MCF 10A (cell line): ENCODE measurements at places on chromosomes 2 and 18. TPM values are rescaled to one million over a fixed set of nuclear protein-coding genes. Genes with fewer than 3 reads are reported as not detected.

DNA sequence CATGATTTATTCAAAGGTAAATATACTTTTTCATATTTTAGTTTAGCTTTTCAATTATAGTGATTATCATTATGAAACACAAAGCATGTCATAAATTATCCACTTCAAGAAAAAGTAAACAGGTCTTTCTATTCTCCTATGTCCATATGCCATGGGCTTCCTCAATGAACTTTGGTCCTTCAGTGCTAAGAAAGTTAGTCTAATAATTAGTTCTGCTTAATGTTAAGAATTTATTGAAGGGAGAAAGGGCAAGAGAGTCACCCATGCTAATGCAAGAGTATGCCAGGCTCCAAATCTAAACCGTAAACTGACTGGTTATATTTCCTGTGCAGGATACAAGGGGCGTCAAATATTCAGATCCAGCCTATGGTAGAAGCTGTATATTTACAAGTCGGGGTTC is 96.2 kb downstream of the GORASP2 start:
- DNase-seq, result no peak

Gene UBE2F
- 116 and 125 TPM in 2 replicates for total RNA-seq

Gene PLCD4
- 0.40 and 0.86 TPM in 2 replicates for total RNA-seq

Gene CCBE1
- 23.8 and 28.9 TPM in 2 replicates for total RNA-seq

Gene CIB4
- not detected in 2 replicates for total RNA-seq

Gene IL37
- total RNA-seq, result not detected in 2 replicates

DNA sequence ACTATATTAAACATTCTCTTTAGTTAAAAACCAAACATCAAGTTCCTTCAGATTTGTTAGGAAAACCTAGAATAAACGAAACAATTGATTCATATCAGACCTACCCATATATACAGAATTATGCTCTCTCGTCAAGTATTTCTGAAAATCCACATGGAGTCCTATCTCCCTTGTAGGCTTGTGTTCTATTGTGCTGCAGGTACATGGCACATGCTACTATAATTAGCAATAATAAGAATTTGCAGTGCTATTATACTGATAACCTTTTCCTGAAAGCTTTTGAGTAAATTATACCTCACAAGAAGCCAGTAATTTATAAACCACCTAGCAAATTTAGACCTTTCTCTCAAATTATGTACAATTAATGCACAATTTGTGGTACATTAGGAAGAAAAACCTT is 158.6 kb upstream of the STK17B start:
- no peak for DNase-seq

Gene IL36A
- not detected in 2 replicates for total RNA-seq

DNA sequence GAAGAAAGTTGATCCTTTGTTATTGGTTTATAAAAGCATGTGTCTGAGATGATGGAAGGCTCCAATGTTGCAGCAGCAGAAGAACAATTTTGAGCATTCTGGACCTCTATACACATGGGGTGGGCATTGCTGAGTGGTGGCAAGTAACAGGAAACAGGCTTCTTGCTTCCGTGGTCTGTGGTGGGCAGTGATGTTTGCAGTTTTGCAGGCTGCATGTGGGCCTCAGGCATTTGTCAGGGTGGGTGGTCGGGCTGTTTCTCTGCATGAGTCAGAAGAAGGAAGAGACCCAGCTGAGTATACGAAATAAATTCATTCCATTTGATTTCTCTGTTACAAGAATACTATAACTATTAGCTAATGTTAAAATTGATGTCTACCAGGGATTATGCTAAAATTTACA is 239.5 kb upstream of the COL3A1 start:
- no peak for DNase-seq

DNA sequence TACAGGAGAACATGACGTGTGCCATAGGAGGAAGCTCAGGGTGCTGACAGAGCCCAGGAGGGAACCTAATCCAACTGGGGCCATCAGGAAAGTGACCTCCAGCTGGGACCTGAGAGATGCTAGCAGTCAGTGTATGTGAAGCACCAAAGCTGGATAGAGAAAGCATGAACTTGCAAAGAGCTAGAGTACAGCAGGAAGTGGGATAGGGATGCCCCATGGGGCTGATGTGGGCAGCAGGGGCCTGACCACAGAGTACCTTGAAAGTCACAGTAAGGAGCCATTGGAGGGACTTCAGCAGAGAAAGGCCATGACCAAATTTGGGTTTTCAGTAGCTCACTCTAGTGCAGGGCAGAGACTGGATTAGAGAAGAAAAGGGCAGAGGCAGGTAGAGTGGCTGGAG is 91.6 kb upstream of the TTC39C start:
- no peak for DNase-seq

- DNase-seq, result peak; percentile 63
Measured at GRCh38 chr18:8696749-8697211, 8.6 kb upstream of the MTCL1 start.

GRCh38 chr18:11906926-11907874 is 917 bp downstream of the MPPE1 start:
- DNase-seq, result no peak

DNA sequence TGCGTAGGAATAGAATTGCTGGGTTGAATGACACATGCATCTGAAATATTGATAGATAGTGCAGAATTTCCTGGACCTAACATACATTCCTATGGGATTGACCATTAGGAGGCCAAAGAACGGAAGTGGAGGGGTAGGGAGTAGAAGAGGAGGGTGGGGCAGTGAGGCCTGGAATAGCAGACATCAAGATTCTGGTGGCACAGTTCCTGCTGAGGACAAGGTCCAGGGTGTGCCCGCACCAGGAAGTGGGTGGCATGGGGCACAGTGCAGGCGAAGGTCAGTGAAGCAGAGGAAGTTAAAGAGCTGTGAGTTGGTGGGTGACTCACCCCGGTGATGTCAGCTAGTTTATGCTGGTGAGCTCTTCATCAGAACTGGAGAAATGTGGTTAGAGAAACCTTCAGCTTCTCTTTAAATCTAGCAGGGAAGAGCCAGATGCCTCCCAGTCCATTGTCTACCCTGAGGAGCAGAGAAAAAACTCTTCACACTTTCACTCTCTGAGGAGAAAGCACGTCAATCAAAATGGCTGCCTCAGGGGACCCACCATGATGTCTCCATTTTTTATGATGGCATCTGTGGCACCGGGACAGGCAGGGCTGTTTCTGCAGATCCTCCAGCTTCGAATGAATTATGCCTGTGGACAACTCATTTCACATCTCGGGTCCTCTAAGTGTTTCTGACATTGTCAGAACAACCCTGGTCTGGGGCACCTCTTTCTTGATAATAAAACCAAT is 55.9 kb upstream of the CTLA4 start:
- DNase-seq, result peak; percentile 85

GRCh38 chr2:197304556-197305011 is 6.0 kb downstream of the ANKRD44 start:
- DNase-seq, result no peak

Gene DUSP19
- total RNA-seq, result 0.84 and 1.0 TPM in 2 replicates

GRCh38 chr2:152544638-152545037 is 172.6 kb downstream of the PRPF40A start:
- DNase-seq, result no peak

Gene CYP26B1
- total RNA-seq, result 14.1 and 16.9 TPM in 2 replicates

GRCh38 chr2:43341959-43342757 is 115.8 kb upstream of the ZFP36L2 start:
- DNase-seq, result peak; percentile 6

GRCh38 chr2:98461498-98462049 is 16.9 kb downstream of the INPP4A start:
- no peak for DNase-seq

GRCh38 chr2:3867469-3867868 is 164.1 kb downstream of the DCDC2C start:
- no peak for DNase-seq

Gene FAM110C
- total RNA-seq, result 8.3 and 10.3 TPM in 2 replicates

DNA sequence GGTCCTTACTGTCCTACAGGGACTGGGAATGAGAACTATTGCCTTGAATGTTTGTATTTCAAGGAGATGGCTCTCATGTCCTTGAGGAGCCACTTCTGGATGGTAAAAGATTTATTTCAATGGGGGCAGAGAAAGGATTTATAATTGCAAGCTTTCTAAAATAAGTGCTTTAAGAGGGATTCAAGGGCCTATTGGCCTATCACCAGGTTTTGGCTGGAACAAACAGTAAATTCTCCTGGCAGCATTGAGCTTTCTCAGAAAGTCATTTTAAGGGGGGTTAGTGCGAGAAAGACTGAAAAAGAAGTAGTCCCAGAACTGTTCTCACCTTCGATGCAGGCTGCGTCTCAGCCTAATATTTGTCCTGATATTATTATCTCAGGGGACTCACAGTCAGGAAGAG is 29.8 kb downstream of the DPP10 start:
- DNase-seq, result no peak

DNA sequence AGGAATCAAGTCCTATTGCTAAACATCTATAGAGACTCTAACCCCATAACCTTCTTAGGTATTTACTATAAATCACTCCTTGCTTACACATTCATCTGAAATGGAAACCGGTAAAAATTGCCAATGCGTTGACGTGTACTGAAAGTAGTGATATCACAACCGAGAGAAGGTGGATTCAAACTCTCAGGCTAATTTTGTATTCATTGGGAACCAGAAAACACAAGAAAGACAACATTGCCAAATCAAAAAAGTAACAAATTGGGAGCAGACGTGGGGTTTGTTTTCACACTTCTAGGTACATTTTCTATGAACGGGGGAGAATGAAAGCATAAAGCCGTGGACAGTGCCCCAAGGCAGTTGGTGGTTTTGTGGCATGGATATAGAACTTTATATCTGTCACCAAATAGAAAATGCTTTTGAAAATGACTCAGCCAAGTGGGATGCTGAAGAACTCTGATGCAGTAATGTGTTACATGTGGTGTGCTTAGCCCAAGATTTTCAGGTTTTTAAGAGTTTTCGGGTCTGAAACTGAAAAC is 155.1 kb upstream of the RASGRP3 start:
- peak; percentile 13 for DNase-seq

DNA sequence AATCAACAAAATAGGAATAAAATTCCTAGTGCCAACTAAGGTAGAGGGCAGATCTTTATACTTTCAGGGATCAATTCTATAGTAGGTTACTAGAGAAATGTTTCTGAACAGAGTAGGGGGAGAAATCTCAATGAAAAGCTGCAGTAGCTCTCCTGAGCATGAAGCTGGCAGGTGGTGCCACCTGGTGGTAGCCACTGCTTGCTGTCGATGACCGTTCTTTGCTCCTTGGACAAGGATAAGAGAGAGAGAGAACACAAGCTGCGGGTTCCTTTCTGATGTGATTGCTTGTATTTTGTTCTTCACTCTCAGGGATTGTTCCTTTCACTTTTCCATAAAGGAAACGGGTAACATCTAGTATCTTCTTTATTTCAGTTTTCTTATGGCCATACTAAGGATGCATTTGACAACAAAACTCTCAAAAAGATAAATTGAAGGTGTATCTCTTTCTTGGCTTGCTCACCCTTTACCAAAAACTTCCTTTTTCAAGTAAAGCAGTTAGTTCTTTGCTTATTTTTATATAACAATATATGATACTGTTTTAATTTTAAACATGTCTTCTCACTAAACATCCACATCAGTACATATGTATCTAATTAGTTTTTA is 18.6 kb upstream of the MRPL19 start:
- peak; percentile 79 for DNase-seq

Gene SERPINB4
- total RNA-seq, result not detected in 2 replicates

GRCh38 chr2:202717598-202718310 is 83.0 kb downstream of the FAM117B start:
- peak; percentile 18 for DNase-seq

- DNase-seq, result no peak
Measured at GRCh38 chr2:8849327-8849726, 11.9 kb upstream of the KIDINS220 start.
